ENCODE measurements at places on chromosomes 5 and 9. TPM values are rescaled to one million over a fixed set of nuclear protein-coding genes. Genes with fewer than 3 reads are reported as not detected.

MATR3 gene
- total RNA-seq, result 227 TPM

OMD gene
- total RNA-seq, result 0.94 TPM

ARL14EPL gene
- not detected for total RNA-seq

HTR1A gene
- total RNA-seq, result not detected

QRFP gene
- total RNA-seq, result not detected

PAEP gene
- not detected for total RNA-seq

RBM22 gene
- 18.5 TPM for total RNA-seq

RLN2 gene
- 0.28 TPM for total RNA-seq

SLC1A3 gene
- total RNA-seq, result 0.19 TPM

EEIG1 gene
- 0.99 TPM for total RNA-seq

ENG gene
- total RNA-seq, result 60.0 TPM

IGIP gene
- 3.7 TPM for total RNA-seq

FBXW11 gene
- total RNA-seq, result 58.6 TPM

PRSS3 gene
- total RNA-seq, result 16.2 TPM

KIF24 gene
- total RNA-seq, result 2.4 TPM

PCDHGA4 gene
- total RNA-seq, result 5.0 TPM

RAD17 gene
- total RNA-seq, result 15.4 TPM

MCTP1 gene
- 40.7 TPM for total RNA-seq

COL5A1 gene
- total RNA-seq, result 67.9 TPM

RASGRF2 gene
- total RNA-seq, result 12.4 TPM

IL3 gene
- total RNA-seq, result not detected

C8G gene
- 0.19 TPM for total RNA-seq

SHC3 gene
- 7.6 TPM for total RNA-seq

CRHBP gene
- under 0.01 TPM for total RNA-seq

SLC6A3 gene
- not detected for total RNA-seq

SLC44A1 gene
- total RNA-seq, result 50.3 TPM

APBA1 gene
- total RNA-seq, result 4.2 TPM

GRXCR2 gene
- total RNA-seq, result not detected

ALDH1A1 gene
- 118 TPM for total RNA-seq

CACNA1B gene
- under 0.01 TPM for total RNA-seq

SPATA31A1 gene
- not detected for total RNA-seq

PRUNE2 gene
- total RNA-seq, result 20.7 TPM

KIF27 gene
- 3.0 TPM for total RNA-seq

ERAP2 gene
- 7.6 TPM for total RNA-seq

SNX30 gene
- 5.8 TPM for total RNA-seq

CDC20B gene
- total RNA-seq, result not detected
